ENCODE measurements at places on chromosomes 2 and 18.

DNA sequence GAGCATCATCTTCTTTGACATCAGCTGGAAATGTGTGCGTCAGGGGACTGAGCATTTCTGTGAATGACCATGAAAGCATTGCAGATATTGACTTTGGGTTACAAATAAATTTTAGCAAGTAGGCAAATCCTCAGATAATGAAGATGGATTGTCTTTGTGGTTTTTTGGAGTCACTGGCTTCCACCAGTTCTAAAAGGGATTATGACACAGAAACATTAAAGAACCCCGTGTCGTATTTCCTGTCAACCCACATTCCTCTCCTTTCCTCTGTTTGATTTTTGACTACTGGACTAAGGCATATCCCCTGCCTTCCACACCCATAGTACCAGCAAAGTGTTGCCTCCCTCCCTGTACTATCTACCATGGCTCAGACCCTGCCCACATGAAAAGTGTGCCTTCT, 268.1 kb downstream of the MYO3B start:
- no peak for DNase-seq

- no peak for DNase-seq
These were observed 5.7 kb upstream of the TET3 start for GRCh38 chr2:73979021-73979420.

DNA sequence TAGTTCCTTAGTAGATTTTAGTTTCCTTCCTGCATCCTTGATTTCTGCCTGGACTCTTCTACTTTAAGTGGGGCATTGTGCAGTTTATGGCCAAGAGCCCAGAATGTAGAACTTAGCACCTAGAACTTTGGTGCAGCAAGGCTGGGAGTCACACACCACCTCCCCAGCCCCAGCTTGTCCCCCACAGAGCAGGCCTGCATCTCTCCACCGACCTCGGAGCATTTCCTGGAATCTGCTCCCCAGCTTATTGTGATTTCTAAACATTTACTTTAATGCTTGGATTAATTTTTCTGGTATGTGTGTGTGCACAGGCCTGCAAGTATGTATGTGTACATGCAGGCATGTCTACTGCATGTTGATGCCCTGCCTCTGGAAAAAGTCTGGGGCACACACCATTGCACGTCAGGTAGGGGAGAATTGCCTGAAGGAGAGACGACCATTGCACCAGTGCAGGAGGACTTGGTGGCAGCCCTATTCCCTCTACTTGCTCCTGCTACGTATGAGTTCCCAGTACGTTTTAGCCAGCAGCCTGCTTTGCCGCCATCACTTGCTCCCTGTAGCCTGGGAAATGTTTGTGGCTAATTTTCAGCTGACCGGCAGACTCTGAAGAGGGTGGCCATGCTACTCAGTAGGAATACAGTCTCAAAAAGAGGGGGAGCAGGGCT, 419.9 kb upstream of the HS6ST1 start:
- no peak for DNase-seq

DNA sequence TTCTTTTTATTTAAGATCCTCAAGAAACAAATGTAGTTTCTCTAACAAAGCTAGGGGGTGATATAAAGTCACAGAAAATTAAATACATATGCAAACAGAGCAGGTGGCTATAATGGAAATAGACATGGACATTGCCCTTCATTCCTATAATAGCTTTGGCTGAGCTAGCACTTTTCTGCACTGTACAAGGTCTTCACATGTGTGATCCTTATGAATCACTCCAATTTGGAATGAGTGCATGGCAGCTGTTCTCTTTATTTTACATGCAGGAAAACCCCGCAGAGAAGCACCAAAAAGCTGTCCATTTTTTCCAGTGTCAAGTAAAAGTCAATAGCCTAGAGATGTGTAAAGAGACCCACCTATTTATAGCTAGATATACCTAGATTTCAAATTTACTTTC, 747.4 kb upstream of the SLC8A1 start:
- DNase-seq = peak; percentile 64

GRCh38 chr2:12787891-12788801, 71.4 kb downstream of the TRIB2 start:
- peak; percentile 68 for DNase-seq

DNA sequence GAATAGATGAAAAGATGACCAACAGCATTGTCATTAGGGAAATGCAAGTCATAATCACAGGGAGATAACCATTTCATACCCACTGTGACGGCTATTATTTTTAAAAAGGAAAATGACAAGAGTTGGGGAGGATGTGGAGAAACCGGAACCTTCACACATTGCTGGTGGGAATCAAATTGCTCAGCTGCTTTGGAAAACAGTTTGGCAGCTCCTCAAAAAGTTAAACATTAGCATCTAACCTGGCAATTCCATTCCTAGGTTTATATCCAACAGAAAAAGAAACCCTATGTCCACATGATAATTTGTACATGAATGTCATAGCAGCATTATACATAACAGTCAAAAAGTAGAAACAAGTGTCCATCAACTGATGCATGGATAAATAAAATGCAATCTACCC, 58.2 kb downstream of the KCNG3 start:
- no peak for DNase-seq

- DNase-seq = no peak
These were observed 33.4 kb downstream of the MFSD6 start for GRCh38 chr2:190441564-190441963.

- DNase-seq = no peak
These were observed 226.8 kb downstream of the RND3 start for GRCh38 chr2:150260636-150261035.

- no peak for DNase-seq
These were observed 95.7 kb upstream of the LINC00305 start for GRCh38 chr18:64244571-64244970.

Measured in hindlimb muscle (tissue), 1 donor.